Fibroblast of skin of left biceps (primary cell): ENCODE measurements at places on chromosomes 13 and 19.

GRCh38 chr13:27617881-27618321 is 2.4 kb downstream of the LNX2 start:
- DNase-seq, result no peak

- DNase-seq, result no peak
These were observed 248.1 kb downstream of the HS6ST3 start for GRCh38 chr13:96338030-96338429.

- DNase-seq, result peak; percentile 84
These were observed 65.0 kb upstream of the GTF2F2 start for GRCh38 chr13:45055198-45055901.

GRCh38 chr13:51230477-51231105 is 8.4 kb downstream of the FAM124A start:
- DNase-seq, result no peak

GRCh38 chr13:94344126-94344818 is 135.2 kb downstream of the DCT start:
- no peak for DNase-seq

- DNase-seq, result no peak
These were observed 22.8 kb upstream of the ERVV-1 start for GRCh38 chr19:52990759-52991418.

DNA sequence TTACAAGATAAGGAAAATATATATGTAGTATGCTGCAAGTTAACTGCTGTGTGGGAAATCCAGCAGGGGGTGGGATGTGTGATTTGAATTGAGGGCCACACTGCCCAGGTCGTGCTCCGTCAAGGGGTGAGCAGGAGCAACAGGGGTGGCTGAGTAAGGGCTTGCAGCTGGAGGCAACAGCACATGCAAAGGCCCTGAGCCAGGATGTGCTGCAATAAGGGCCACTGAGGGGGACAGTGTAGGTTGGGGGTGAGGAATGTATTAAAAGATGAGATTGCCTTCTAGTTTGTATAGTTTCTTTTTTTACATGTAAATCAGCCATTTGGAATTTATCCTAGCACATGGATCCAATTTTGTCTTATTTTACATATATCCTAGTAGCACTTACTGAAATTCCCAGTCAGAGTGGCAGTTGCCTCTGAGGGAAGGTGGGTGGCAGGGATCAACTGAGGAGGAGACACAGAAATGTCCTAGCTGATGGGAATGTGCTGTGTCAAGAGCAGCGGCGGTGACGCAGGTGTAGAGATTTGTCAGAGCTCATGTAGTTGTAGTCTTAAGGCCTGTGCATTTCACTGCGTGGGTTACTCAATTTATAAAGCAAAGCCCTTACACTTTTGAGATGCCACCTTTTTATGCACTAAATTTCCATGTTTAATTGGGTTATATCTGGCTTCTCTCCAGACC is 5.4 kb upstream of the RBM42 start:
- DNase-seq, result no peak

DNA sequence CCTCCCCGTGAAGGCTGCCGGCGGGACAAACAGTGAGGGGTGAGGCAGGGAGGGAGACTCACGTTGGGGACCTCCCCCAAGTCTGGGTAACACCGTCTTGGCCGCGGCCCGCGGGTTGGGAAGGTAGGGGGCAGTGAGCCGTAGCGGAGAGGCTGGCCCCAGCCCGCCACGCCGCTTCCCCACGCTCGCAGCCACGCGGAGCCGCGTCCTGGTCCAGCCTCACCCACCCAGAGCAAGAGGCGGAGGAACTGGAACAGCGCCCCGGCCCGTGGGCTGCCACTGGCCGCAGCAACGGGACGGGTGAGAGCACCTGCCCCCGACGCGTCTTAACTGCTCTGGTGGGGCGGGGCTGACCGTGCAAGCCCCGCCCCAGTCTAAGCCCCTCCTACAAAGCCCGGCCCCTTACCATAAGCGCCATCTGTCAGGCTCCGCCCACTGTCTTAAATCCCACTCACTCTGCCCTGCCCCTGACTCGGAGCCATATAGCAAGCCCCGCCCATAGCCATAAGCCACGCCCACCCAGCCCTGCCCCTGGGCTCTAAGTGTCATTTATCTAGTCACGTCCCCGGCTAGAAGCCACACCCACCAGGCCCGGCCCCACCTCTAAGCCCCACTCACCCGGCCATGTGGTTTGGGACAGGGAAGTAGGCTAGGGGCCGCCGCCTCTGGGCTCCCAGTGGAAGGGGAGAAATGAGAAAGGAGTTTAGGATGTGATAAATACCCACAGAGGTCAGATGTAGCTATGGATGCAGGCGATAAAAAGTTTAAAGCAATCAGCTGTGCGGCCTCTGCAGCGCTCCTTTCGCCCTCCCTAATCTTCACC is 2.1 kb upstream of the CCL25 start:
- peak; percentile 30 for DNase-seq

DNA sequence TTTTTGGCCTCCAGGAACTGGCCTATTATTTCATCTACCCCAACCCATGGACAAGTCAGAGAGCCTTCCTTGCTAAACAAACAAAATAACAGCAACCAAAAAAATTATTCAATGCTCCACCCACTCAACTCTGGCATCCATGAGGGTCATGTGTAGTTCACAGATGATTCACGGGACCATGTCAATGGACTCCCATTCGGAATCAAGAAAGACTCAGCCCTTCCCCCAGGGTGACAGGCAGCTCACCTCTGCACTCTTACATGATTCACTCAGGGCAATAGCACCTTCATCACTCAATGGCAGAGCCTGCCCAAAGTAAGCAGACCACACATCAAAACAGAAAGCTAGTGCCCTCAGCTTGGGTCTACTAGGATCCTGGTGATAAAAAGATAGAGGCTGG is 14.3 kb upstream of the SCEL start:
- no peak for DNase-seq

GRCh38 chr13:50805805-50806204 is 37.7 kb downstream of the DLEU7 start:
- DNase-seq, result no peak

GRCh38 chr13:48244159-48244558 is 11.2 kb downstream of the ITM2B start:
- DNase-seq, result no peak
